Activated naive CD4-positive, alpha-beta T cell treated with anti-CD3 and anti-CD28 coated beads, Interleukin-2, amount 50 U/mL, for 72 hours (primary cell): ENCODE measurements at places on chromosomes 1 and 21. TPM values are rescaled to one million over a fixed set of nuclear protein-coding genes. Genes with fewer than 3 reads are reported as not detected.

The TXNIP gene
- 120 TPM for total RNA-seq

- DNase-seq = no peak
These were observed 59.8 kb downstream of the MAST2 start for GRCh38 chr1:45863218-45863617.

- no peak for DNase-seq
These were observed 153.4 kb downstream of the FMN2 start for GRCh38 chr1:240244968-240245628.

DNA sequence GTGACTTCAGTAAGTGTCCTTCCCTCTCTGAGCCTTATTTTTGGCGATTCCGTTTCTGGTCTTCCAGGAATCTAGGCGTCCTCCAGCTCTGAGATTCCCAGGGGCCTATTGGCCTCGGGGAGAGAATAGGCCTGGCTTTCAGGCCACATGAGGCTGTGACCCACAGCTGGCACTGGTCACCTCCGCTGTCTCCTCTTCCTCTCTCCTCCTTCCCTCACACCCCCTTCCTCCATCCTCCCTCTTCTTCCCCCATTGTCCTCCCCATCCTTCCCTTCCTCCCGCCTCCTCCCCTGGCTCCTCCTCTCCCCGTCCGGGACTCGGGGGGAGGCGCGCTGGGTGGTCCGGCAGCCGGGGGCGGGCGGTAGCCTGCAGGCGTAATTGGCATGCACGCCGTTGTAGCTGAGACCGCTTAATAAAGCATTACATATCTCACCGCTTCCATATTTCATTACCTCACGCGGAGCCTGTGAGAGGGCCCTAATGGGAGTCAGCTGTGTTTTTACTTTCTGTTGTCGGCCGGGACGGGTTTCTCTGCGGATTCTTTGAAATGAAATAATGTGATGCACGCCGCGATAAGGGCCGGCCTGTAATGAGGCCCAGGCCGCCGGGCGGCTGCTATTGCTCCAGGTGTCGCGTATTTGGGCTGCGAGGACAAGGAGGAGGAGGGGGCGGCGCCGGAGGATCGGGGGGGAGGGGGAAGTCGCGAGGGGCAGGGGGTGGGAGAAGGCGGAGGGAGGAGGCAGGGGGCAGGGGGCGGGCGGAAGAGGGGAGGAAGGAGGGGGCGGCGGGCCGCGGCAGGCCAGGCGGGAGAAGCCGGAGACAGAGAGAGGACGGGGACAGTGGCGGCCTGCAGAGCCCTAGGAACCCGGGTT lies 95.3 kb downstream of the FOXD2 start:
- no peak for DNase-seq

The CELA3A gene
- total RNA-seq = not detected

DNA sequence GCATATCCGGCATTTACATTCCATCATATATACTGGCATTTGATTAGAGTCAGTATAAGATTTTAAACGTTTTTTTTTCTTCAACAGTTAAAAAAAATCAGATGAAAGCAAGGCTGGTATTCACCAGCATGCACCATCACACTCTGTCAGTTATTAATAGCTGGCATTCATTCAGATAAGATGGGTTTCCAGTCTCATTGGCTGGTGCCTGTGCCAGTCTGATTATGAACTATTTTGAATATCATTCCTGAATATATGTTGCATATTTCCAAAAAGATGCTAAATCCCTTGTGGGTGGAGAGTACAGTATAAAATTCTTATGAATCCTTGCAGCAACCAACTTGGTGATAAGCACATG lies 211.7 kb downstream of the GPATCH2 start:
- no peak for DNase-seq

- DNase-seq = no peak
These were observed 208.4 kb upstream of the CAMK1G start for GRCh38 chr1:209375097-209375496.
